Fibroblast of skin of right quadriceps (primary cell): ENCODE measurements at places on chromosomes 11 and 22.

DNA sequence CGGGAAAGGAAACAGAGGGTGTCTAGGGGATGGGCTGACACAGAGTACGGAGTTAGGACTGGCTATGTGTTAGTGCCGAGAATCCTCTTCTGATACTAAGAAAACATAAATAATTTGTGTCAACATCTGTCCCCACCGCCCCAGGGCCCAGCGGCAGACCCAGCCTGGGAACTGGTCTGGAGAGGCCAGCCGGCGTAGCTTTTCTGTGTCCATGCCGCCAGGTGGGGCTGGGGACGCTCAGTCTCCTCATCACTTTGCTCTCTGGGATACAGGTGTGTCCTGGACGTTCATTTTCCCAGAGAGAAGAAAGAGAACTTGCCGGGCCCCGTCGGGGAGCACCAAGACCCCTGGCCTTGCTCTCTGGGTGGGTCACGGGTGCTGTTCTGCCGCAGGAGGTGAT is 54.7 kb downstream of the WNT7B start:
- no peak for DNase-seq

DNA sequence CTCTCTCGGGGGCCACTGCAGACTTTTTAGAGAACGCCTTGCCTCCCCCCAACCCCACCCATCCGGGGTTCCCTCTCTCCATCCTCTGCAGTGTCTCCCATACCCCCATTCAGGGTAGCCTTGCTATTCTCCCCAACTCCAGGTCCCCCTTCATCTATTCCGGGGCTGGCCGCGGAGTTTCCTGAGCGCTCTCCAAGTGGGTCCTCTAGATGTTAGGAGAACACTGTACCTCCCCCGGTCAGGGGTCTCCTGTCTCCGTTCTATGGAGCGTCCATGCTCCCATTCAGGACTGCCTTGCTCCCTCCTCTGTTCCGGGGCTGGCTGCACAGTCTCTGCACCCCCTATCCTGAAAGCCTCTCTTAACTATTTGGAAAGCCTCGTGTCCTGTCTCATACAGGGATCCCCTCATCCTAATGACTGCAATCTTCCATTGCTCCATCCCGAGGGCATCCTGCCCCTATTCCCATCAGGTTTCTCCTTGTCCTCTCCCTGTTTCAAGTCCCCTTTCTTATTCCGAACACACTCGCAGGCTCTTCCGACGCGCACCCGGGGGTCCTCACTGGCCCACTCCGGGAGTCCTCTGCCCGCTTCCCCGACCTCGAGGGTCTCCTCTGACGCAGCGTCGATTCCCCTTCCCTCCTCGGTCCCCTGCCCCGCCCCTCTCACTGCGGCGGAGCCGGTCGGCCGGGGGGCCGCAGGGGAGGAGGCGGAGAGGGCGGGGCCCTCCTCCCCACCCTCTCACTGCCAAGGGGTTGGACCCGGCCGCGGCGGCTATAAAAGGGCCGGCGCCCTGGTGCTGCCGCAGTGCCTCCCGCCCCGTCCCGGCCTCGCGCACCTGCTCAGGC is at the start of gene NEFH:
Gene NEFH (plus strand): TSS at position 802 of the 845 bp plus-strand sequence. CDS start 45 bp downstream, outside the sequence.
- DNase-seq = no peak

GRCh38 chr11:8242118-8242475 is 21.6 kb downstream of the LMO1 start:
- DNase-seq = no peak

- peak; percentile 78 for DNase-seq
Measured at GRCh38 chr11:128365044-128365443, 222.3 kb downstream of the ETS1 start.

DNA sequence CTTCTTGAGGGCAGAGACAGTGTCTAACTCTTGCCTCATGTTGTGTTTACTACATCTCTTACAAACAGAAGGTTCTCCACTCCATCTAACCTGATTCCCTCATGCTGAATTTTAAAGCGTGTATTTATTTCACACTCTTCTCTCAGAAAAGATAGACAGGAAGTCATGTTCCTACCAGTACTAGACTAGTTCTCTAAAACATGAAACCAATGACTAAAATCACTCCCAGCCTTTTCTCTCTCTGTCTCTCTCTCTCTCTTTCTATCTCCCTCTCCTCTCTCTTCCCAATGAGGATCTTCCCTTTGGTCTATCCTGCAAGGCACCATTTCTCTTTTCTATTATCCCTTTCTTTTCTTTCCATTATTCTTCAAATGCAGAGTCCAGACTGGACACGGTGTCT is 391.9 kb upstream of the CADM1 start:
- DNase-seq = no peak

DNA sequence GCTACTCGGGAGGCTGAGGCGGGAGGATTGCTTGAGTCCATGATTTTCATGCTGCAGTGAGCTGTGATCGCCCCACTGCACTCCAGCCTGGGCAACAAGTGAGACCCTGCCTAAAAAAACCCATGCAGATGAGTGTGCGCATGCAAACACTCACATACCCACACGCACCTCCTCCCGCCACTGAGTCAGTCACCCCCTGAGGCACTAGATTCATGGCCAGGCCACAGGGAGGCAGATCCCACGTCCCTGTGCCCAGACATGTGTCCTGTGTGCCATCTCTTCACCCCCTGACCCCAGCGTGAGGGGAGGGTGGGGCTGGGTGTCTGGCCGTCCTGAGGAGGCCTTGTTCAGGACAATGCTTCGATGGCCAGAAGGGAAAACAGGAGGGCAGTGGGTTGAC is 15.5 kb downstream of the RELT start:
- DNase-seq = no peak

DNA sequence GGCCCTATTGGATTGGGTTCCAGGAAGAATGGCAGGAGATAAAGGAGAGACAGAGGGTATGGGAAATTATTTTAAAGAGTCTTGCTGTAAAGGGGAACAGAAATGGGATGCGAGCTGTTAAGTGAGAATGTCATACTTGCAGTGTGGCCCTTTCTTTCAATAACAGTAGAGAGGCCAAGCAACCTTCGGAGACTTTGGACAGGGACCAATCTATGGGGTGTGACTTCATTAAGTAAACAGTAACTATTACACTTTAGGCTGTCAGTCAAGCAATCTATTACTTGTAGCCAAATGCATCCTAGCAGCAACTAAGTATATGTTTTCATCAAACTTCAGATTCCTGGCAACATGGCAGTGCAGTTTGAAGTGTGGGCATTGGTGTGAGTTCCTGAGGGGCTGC is 376.2 kb upstream of the LARGE1 start:
- no peak for DNase-seq

DNA sequence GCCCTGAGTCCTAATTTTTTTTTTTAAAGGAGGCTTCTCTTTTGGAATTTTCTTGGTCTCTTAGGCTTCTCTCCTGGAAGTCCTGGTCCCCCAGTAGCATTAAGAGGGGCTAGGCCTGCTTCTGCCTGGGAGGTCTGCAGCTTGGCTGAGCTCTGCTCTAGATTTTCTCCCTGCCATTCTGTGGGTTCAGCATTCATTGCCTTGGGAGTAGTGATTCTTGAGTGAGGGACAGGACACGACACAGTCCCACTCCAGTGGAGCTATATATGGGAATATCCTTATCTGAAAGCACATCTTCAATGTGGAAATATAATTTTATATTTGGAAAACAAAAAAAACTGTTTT is 3.7 kb downstream of the IGSF22 start:
- no peak for DNase-seq

DNA sequence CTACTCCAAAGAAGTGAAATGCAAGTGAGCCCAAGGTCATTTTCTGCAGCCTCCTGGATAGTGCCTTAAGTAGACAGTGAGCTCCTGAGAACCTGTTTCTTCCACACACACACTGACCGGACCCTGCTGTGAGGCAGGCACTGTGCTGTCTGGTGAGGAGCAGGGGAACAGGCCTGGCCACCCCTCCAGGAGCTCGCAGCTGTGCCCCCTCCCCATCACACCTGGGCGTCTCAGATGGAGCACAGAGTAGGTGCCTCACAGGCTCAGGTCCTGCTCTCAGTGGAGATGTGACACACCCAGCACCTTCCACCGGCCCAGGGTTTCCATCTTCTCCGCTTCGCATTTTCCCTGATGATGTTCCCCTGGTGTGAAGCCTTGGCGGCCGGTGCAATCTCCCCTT is 174.9 kb downstream of the ST3GAL4 start:
- DNase-seq = no peak

DNA sequence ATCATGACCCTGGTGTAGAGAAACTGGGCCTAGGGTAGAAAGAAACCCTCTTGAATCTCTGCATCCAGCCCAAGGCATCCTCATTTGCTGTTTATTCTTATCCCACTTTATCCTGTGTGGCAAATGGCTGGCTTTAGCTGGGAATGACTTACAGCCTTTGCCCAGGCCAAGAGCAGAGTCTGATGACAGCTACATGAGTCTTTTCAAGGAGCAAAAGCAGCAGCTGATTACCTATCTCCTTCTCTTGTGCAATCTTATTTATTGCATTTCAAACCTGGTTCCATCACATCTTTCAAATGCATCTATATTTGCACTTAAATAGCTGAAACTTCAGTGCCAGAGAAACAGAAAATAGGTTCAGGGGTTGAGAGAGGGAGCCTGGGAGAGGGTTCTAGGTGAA is 26.1 kb downstream of the SYT13 start:
- no peak for DNase-seq

GRCh38 chr22:44738347-44738715 is 14.0 kb upstream of the ARHGAP8 start:
- DNase-seq = no peak

DNA sequence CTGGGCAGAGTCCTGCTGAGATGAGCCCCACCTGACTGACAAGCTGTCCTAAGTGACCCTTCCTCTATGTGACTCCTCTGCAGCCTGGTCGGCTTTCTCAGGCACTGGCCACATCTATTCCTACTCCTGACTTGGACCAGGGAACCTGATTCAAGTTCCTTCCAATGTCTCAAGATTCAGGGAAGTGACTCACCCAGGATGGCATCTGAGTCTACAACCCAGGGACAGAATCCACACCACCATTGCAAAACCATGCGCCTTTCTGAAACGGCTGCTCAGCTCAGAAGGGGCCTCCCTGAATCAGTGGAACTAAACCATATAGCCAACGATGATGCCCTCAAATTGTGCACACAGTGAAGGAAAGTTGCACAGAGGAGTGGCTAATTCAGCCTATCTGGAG is 63.9 kb upstream of the CSNK2A3 start:
- peak; percentile 79 for DNase-seq

GRCh38 chr11:34549271-34549670 is 35.7 kb upstream of the ELF5 start:
- DNase-seq = no peak

- DNase-seq = no peak
Measured at GRCh38 chr11:18209058-18209457, 27.5 kb downstream of the SAA4 start.

DNA sequence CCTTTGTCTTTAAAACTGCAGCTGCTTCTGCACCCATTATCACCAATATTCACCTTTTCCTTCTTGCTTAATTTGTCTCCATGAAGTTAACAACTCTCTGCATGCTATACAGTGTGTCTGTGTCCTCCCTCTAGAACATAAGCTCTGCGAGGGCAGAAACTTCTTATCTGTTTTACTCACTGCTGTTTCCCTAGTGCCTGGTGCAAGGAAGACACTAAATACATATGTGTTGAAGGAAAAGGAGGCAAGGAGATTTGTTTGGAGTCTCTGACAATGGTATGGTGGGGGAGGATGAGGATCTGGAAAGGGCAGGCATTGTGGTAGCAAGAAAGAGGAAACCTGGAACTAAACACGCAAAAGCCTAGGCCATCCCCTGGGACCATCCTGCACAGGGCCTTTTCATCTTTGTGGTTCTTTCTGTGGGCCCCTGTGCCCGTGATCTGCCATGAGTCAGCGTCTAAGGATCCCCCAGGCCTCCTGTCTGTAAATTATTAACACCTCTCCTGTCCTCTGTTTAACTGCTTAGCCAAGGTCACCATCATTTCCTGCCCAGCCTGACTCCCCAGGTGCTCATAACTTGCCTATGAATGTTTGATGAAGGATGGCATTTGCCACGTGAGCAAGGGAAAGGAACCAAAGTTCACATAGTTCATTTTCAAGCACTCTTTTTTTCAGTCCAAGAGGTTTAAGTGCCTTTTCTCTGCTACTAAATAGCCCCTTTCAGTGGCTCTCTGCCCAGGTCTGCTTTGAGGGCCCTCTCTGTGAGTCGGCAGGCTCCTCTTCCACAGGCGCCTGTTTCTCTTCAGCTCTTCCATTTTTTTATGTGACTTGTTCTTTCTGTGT is 131.1 kb downstream of the RASSF10 start:
- peak; percentile 92 for DNase-seq

DNA sequence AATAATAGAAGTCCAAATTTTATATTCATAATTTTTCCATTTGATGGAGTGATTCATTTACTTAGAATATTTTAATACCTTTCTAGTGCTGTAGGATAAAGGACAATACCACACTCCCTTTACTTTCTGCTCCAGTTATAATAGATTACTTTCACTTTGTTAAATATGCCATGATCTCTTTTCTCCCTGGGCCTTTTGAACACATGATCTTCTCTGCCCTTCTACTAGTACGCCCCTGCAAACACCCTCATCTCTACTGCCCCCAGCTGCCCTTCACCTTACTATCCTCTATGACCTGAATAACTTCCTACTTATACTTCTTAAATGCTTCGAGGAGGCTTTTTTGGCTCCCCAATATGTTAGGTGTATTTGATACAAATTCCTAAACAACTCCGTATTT is 177.3 kb downstream of the GUCY1A2 start:
- no peak for DNase-seq

DNA sequence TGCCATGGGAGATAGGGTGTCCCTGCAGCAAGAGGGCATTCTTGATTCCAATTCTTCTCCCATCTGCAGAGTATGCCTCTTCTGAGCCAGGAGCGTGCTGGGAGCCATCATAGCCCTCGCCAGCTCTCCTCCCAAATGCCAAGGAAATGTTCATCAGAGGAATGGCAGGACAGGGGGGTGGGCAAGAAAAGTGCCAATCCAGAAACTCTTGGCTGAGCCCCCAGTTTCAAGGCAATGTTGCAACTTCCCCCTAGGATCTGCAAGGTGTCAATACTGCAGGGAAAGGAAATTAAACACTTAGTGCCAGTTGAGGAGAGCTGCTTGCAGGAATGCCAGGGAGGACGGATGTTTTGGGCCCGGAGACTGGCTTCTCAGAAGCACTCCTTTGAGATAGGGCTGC is 94.8 kb upstream of the PRDM11 start:
- no peak for DNase-seq

DNA sequence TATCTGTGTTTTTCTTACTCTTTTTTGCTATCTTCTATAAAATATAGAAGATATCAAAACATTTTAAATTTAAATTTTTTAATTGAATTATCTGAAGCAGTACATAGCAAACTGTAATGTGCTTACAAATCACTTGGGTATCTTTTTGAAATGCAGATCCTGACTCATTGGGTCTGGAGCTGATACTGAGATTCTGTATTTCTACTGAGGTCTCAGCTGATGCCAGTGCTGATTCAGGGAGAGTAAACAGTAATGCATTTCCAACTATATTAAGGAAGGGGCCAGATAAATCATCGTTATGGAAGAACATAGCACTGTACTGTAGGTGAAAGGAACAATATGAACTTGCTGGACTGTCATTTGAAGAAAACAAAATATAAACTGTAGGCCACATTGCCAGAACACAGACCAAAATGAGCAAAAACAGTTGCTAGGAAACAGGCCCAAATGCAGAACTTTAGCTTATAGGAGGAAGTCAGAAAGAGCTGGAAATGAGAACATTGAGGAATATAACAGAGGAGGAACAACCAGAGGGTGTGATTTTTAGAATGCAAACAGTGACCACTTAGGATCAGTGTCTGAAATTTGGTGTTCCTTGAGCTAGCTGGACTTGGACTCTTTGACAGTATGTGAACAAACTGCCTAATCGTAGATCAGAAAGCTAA is 3.3 kb downstream of the ARL14EP start:
- no peak for DNase-seq

- no peak for DNase-seq
Measured at GRCh38 chr11:110738641-110739040, 26.4 kb upstream of the ARHGAP20 start.

- peak; percentile 54 for DNase-seq
Measured at GRCh38 chr22:26751217-26751616, 93.8 kb downstream of the MIAT start.

- no peak for DNase-seq
Measured at GRCh38 chr11:127962416-127962815, 624.9 kb downstream of the ETS1 start.
